ENCODE measurements at places on chromosomes 13 and 19. TPM values are rescaled to one million over a fixed set of nuclear protein-coding genes. Genes with fewer than 3 reads are reported as not detected.

Gene PODNL1
- total RNA-seq: 0.09 TPM

Gene SIGLEC14
- not detected for total RNA-seq

Gene LILRA5
- total RNA-seq: not detected

Gene ALOX5AP
- 0.34 TPM for total RNA-seq

Gene DACT3
- total RNA-seq: 0.34 TPM

Gene ERCC1
- 56.5 TPM for total RNA-seq
